Activated T-cell treated with anti-CD3 and anti-CD28 coated beads for 1 hour (primary cell): ENCODE measurements at places on chromosomes 2 and 18.

DNA sequence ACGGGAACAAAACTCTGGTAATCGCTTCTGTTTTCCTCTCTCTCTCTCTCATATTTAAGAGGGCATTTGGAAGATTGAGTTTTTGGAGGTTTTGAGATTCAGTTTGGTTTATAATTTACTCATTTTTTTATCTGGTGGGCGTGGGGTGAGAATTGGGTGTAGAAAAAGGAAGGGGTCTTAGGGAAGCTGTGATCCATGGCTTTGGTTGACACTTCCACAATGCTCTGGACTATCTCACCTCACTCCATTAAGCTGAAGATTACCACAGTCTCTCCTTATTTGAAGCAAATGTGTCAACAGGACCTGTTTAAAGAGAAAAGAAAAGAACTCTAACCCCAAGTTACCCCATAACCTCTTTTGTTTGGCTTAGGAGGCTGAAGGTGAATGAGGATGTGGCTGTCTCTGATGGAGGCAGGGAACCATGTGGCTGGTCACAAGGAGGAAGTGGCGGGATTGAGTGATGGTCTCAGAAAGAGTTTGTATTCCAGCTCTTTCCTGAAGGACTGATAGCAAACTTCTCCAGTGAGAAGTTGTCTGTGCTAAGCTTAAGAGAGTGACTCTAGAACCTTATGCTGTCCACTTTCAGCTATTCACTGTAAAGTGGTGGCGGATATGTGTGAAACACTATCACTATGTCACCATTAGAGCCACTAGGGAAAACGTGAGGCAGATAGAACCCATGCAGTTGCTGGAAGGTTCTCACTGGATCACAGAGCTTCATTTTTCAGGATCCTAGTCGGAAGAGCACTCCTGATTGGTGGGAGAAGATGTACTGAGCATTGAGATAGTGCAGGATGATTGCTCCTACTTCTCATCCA is 934 bp downstream of the ZNF804A start:
- no peak for DNase-seq

- DNase-seq = no peak
Observed at GRCh38 chr2:22826703-22827102, 558.3 kb upstream of the KLHL29 start.

DNA sequence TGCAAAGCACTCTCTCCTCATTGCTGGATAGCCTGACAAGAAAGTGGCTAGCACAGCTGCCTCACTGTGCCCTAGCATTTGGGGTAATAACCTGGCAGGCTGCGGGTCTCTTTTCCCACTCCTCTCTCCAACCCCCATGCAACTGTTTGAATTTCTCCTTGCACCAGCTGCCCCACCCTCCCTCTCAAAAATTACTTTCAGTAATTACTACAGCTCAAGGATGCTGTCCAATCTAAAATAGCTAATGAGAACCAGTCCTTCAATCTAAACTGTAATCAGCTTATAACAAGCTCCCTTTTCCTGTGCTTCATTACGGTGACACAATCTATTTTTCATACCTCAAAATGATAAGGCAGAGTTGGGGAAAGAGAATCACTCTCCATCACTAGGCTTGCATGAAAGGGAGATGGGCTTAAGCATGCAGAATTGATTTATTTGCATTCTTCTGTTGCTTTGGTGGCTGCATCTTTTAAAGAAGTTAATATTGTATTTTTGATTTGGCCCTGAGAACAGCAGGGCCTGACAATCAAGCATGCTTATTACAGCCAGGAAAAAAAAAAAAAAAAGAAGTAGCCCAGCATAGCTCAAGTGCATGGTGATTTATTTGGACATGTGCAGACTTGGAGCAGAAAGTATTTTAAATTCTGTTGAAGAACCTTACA is 881.8 kb downstream of the SLC4A3 start:
- DNase-seq = no peak

GRCh38 chr2:200193331-200193730 is 113.2 kb upstream of the SPATS2L start:
- DNase-seq = no peak

GRCh38 chr18:13539050-13539449 is 187.3 kb downstream of the FAM210A start:
- peak; percentile 11 for DNase-seq

DNA sequence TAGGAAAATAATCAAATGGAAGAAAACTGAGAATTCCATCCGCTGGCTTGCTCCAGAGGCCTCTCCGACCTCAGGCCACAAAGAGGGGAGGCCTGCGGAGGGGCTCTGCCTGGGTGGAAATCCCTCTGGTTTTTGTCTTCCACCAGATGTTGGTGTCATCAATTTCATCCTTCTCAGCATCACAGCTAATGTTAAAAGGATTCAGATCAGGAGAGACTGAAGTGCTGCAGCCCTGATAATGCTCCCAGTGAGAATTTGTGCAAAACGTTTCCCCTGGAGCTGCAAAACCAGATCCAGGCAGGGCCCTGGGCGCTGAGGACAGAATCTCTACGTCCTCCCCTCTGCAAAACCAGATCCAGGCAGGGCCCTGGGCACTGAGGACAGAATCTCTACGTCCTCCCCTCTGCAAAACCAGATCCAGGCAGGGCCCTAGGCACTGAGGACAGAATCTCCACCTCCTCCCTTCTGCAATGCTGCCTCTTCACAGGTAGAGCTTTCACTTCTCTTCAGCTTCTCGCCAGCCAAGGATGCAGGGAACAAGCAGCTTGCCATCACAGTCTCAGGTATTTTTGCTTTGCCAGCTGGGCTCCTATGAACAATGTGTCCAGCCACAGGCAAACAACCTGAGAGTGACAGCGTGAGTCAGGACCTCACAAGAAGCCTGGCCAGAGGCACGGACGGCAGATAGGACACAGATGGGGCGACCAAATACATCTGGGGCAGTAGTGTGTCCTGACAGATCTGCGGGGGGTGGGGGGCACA is 81.2 kb downstream of the TMEM18 start:
- no peak for DNase-seq

DNA sequence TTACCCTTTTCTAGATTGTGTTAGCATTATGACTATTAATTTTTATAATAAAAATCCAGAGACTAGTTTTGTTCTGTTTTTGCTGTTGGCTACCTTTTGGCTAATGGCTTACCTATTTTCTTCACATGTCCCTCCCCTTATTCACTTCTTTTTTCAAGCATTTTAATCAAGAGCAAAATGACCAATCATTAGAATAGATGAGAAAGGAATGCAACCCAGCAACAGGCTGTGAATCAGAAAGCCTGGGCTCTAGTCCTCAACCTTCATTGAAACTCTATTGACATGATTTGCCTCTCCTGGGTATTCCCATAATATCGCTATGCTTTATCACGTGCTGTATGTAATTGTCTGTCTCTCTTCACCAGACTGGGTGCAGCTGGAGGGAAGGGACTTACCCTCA is 370.1 kb downstream of the IRS1 start:
- DNase-seq = no peak

DNA sequence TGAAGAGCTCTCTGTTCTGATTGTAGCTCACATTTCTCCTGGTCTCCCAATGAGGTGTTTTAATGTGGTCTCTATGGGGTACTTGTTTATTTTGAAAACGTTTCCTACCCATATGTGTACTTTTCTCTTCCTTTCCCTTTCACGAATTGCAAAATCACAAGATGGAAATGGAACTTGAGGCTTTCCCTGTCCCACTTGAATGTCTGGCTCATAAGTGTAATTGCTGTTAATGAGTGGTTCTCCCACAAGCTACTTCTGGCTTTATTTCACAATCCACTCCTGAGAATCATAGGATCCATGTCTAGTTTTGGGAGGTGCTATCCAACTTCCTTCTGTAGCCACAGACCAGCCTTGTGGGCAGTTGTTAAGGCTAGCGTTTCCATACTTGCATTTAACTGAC is 81.1 kb upstream of the CAVIN2 start:
- DNase-seq = no peak

- no peak for DNase-seq
Observed at GRCh38 chr2:215750763-215751162, 262.6 kb downstream of the MREG start.

DNA sequence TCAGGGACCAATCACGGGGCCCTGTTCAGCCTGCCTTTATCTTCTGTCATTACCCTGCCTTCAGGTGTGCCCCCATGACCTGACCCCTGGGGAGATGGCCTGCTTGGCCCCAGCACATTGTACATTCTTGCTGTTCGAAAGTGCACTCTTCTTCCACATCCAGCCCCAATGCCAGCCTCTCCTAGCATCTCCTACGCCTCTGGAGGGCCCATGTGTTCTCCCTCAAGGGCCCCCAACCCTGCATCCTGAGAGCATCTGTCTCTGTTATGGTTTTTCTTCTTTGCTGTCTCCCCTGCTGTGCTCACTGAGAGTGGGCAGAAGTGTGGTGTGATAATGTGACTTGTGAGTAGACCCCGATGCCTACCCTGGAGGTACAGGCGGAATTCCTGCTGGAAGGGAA is 41.5 kb upstream of the OTOS start:
- no peak for DNase-seq

- DNase-seq = no peak
Observed at GRCh38 chr2:207763303-207763917, 6.3 kb downstream of the FZD5 start.

DNA sequence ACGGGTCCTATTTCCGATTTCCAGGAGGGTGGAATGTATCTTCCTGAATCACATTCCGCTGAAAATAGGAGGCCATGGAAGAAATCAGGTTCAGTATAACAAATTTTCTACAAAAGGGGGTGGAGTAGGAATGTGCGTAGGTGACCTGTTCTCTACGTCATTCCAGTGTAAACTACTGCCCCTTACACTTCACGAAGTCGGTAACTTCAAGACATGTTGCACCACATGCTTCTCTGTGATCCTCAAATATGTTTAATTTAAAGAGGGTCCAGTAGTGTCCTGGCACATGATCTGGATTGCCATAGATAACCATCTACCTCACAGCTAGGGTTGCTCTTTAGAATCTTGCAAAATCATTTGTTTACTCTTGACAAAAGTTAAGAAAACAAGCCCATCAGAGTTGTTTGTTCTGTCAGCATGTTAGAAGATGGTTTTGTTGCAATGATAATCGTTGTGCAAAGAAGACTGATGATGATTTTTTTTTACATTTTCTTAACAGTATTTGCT is 7.5 kb upstream of the CPS1 start:
- no peak for DNase-seq

DNA sequence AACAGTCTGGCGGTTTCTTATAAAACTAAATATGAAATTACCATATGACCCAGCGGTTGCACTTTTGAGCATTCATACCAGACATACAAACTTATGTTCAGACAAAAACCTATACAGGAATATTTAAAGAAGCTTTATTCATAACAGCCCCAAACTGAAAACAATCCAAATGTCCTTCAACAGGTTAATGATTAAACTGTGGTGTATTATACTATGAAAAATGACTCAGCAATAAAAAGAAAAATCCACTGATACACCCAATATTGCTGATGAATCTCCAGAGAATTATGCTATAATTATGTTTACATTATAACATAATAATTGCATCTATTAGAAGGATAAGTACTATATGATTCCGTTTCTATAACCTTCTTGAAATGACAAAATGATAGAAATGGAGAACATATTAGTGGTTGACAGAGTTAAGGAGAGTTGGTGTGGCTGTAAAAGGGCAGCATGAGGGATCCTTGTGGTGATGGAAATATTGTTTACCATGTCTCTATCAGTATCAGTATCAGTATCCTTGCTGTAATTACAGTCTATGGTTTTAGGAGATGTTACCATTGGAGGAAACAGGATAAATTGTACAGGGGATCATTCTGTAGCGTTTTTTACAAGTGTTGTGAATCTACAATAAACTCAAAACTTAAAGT is 127.1 kb downstream of the DSC3 start:
- no peak for DNase-seq

DNA sequence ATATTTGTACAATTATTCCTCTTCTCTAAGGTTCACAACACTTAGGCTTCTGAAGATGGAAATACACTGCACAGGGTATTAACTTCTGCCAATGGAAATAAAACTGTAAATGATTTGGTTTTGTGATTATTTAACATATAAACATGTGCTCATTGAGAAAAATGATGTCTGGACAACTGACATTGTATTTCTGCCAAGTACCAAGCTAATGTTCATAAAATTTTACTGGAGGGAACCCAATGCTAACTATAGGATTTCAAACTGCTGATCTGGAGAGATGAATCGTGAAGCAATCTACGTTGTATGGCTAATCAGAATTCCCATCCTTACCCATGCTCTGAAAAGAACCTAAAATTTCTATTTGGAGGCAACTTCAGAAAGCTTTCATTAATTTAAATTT is 279.7 kb downstream of the NRXN1 start:
- no peak for DNase-seq

DNA sequence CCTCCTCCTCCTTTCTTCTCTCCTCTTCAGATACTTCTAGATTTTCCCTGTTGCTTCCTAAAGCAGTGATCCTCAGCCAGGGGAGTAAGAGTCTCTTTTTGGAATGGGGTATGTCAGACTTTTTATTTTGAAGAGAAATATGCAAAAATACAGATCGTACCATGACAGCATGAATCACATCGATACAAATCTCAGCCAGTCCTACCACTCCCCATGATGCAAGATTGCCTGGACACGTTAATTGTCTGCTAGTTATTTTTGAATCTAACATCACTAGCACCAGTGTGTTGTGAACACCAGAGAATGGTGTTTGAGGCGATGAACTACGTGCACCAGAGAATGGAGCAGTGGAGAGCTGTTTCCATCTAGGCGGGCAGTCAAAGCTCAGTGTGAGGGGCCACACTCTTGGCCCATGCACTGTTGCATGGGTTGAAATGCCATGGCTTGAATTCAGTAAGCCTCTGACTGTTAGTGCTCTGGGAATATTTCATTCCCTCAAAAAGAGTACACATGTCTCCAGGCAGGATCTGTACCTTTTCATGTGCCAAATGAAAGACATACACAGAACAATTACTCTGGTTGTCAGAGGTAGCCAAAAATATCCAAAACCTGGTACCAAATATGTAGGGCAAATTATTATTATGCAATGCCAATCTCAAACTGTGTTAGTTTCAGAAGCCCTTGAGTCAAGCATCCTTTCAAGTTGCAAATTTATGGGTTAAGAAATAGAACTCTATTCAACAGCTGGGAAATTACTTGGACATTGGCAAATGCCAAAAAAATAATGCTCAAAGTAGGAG is 46.3 kb upstream of the RALBP1 start:
- DNase-seq = no peak

DNA sequence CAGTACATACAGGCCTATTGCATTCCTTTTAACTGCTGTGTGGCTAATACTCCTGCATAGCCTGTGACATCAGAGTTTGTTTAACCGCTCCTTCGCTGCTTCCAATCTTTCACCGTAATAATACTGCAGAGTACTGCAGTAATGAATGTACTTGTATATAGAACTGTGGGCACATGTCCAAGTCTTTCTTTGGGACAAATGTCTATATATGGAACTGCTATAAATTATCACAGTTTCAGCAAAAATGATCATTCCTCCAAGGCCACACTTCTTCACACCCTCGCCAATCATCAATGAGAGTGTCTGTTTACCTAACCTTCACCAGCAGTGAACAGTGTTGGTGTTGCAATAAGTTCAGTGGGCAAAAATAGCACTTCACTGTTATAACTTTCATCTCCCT is 230.4 kb downstream of the SP3 start:
- DNase-seq = no peak

- no peak for DNase-seq
Observed at GRCh38 chr2:187138265-187138664, 289.3 kb upstream of the ZSWIM2 start.
